Adipose tissue (tissue), 3 donors: ENCODE measurements at places on chromosomes 3 and 15. TPM values are rescaled to one million over a fixed set of nuclear protein-coding genes. Genes with fewer than 3 reads are reported as not detected.

The RFC4 gene
- 14.4 TPM for polyA plus RNA-seq

The KLHL40 gene
- 0.03 TPM for polyA plus RNA-seq

The USP13 gene
- 5.3 TPM for polyA plus RNA-seq

The PCOLCE2 gene
- polyA plus RNA-seq: 132 TPM

The NECTIN3 gene
- 2.9 TPM for polyA plus RNA-seq

The COL6A6 gene
- polyA plus RNA-seq: 0.25 TPM

The RNU5B-1 gene
- polyA plus RNA-seq: not detected

The ARRDC4 gene
- 58.1 TPM for polyA plus RNA-seq

The ASB14 gene
- polyA plus RNA-seq: not detected

The USF3 gene
- polyA plus RNA-seq: 2.7 TPM

The ZPLD1 gene
- not detected for polyA plus RNA-seq

The ZNF620 gene
- 1.3 TPM for polyA plus RNA-seq

The LARP6 gene
- polyA plus RNA-seq: 116 TPM

The SEMA4B gene
- polyA plus RNA-seq: 39.1 TPM

The KLHDC8B gene
- polyA plus RNA-seq: 73.4 TPM

The PLXNB1 gene
- 31.2 TPM for polyA plus RNA-seq

The CCR9 gene
- 0.05 TPM for polyA plus RNA-seq

The DYNLT2B gene
- 9.3 TPM for polyA plus RNA-seq

The CCRL2 gene
- 2.0 TPM for polyA plus RNA-seq

The PLCH1 gene
- not detected for polyA plus RNA-seq

The TBC1D5 gene
- 25.6 TPM for polyA plus RNA-seq

The CCDC9B gene
- polyA plus RNA-seq: 4.3 TPM

The PIERCE2 gene
- 7.4 TPM for polyA plus RNA-seq

The CA12 gene
- 1.5 TPM for polyA plus RNA-seq

The PLOD2 gene
- polyA plus RNA-seq: 137 TPM

The GABRA5 gene
- 0.06 TPM for polyA plus RNA-seq

The GATA2 gene
- 26.3 TPM for polyA plus RNA-seq

The TRANK1 gene
- polyA plus RNA-seq: 5.7 TPM

The DUOXA1 gene
- 0.90 TPM for polyA plus RNA-seq

The THBS1 gene
- polyA plus RNA-seq: 44.6 TPM

The SLC6A11 gene
- polyA plus RNA-seq: 0.07 TPM

The CPNE9 gene
- polyA plus RNA-seq: 0.09 TPM
